ENCODE measurements at places on chromosomes 3 and 15.

DNA sequence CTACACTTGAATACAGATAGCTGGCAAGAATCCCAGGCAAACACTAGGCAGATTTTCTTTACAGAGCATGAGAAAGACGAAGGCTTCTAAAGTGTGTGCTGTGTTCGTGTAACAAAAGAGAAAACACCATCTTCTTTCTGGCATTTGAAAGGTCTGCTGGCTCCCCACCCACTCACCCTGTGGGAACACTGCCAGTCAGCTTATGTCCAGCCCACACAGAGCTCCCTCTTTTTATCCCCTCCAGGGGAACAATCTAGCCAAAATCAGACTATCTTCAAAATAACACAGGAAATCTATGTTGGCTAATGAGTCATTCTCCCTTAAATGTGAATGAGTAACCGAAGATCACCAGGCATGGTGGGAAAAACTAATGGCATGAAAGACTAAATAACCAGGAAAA, 45.6 kb upstream of the PAQR5 start:
- no peak for DNase-seq

GRCh38 chr3:85270488-85270887, 311.7 kb downstream of the CADM2 start:
- DNase-seq, result no peak

GRCh38 chr3:10981961-10982360, 10.6 kb upstream of the SLC6A1 start:
- DNase-seq, result no peak

GRCh38 chr3:140219923-140220452, 285.0 kb downstream of the CLSTN2 start:
- DNase-seq, result no peak

GRCh38 chr3:101964861-101965260, 115.5 kb downstream of the NFKBIZ start:
- no peak for DNase-seq

- no peak for DNase-seq
Observed at GRCh38 chr3:3714572-3714971, 84.7 kb upstream of the LRRN1 start.

- no peak for DNase-seq
Observed at GRCh38 chr3:182139627-182140357, 428.1 kb downstream of the SOX2 start.

DNA sequence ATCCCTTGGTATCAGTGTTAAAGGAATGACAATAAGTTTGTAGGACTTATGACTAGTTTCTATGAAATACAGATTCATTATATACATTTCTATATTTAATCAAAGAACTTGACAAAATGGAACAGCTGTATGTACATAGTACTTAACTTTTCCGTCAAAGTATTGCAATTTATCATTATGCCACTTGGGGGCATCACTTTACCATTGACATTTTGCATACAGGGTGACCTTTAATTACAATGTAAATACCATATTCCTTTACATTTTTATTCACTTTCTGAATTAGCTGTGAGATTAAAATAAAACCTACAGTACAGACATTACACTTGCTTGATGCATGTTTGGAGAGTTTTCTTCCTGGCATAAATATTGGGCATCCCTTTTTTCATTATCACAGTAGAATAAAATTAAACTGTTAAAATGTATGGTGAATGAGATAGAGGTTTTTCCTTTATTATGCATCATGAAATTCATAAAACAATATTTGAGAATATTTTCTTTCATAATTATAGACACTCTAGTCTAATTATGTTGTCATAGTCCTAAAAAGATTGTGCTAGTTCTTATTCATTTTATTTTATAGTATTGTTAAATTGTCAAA, 6.9 kb downstream of the NEK11 start:
- DNase-seq, result no peak

DNA sequence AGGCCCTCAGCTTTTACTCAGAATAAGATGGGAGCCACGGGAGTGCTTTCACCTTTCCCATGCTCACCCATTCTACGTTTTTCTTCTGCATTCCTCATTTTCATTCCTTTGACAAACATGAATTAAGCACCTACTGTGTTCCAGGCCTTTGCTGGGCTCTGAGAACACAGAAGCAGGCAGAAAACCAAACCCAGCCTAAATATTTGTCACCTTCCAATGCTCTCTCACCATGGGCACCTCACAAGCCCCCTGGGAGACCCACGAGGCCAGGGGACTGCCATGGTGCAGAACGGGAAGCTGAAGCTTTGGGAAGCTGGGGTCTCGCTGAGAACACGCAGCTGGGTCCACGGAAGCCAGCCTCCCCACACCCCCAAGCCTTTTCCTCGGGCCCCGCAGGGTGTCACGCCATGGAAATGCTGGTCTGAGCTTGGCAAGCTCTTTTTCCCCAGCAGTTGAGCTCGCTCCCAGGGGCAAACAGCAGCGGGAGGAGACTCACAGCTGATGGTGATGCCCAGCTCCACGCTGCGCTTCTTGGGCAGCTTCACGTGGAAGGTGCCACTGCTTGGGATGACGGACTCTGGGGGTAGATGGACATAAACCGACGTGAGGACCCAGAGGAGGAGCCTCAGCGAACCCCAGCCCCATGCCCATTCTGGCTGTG, 27.7 kb downstream of the GRIP2 start:
- no peak for DNase-seq

GRCh38 chr15:68725736-68726135, 95.0 kb downstream of the ANP32A start:
- no peak for DNase-seq

GRCh38 chr15:63048115-63048775, 5.7 kb downstream of the TPM1 start:
- DNase-seq, result peak; percentile 57
